ENCODE measurements at places on chromosomes 5 and 9.

- peaks cover 15% of the 10 kb centered on the region for H3K27me3 ChIP-seq
- no peaks in the 10 kb centered on the region for H3K36me3 ChIP-seq
- DNase-seq = no peak
- no peaks in the 10 kb centered on the region for H3K4me1 ChIP-seq
Observed at GRCh38 chr5:135213466-135214239, 179.6 kb upstream of the PITX1 start.

- no peak for DNase-seq
- peaks cover 9% of the 10 kb centered on the region for H3K4me1 ChIP-seq
- no peaks in the 10 kb centered on the region for H3K27me3 ChIP-seq
Observed at GRCh38 chr5:80060966-80061365, 25.8 kb downstream of the THBS4 start.

GRCh38 chr5:146703899-146704298, 174.7 kb downstream of the PPP2R2B start:
- no peaks in the 10 kb centered on the region for H3K27me3 ChIP-seq
- no peak overlapping the region for H3K4me3 ChIP-seq
- DNase-seq = no peak
- no peaks in the 10 kb centered on the region for H3K36me3 ChIP-seq
- no peak overlapping the region for H3K27ac ChIP-seq

DNA sequence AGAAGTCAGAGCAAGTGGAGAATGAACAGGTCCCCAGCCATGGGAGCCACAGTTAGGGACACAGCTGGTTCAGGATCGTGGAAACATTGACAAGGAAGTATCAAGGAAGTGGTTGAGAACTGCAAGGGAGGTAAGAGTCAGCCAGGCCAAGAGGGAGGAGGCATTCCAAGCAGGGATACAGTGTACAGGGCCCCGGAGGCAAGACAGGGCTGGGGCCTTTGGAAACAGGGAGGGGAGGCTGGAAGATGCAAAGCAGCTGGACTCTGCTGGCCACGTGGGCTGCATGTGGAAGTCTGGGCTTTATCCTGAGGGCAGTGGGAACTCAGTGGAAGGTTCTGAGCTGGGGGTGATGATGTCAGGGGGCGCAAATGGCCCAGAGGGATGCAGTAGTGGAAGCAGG, 14.2 kb downstream of the CCDC180 start:
- H3K4me1 ChIP-seq = no peaks in the 10 kb centered on the region
- DNase-seq = no peak
- peaks cover 5% of the 10 kb centered on the region for H3K36me3 ChIP-seq
- no peaks in the 10 kb centered on the region for H3K27me3 ChIP-seq

DNA sequence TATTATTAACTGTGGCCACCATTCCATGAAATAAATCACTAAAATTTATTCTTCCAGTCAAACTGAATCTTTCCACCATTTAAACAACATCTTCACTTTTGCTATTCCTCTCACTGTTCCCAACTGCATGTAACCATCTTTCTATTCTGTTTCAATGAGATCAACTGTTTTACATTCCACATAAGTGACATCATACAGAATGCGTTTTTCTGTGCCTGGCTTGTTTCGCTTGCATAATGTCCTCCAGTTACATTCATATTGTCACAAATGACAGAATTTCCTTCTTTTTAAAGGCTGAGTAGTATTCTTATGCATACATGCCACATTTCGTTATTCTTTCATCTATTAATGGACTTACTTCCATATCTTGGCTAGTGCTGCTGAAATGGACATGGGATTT, 738.2 kb downstream of the SEMA5A start:
- peaks cover 33% of the 10 kb centered on the region for H3K36me3 ChIP-seq
- H3K27me3 ChIP-seq = no peaks in the 10 kb centered on the region
- no peak overlapping the region for H3K27ac ChIP-seq
- H3K4me1 ChIP-seq = no peaks in the 10 kb centered on the region
- no peak for DNase-seq
- no peak overlapping the region for H3K4me3 ChIP-seq

- no peak overlapping the region for H3K4me3 ChIP-seq
- no peaks in the 10 kb centered on the region for H3K36me3 ChIP-seq
- H3K27me3 ChIP-seq = peaks cover 28% of the 10 kb centered on the region
- H3K4me1 ChIP-seq = no peaks in the 10 kb centered on the region
- H3K27ac ChIP-seq = no peak overlapping the region
Observed at GRCh38 chr9:119588874-119589744, 219.9 kb upstream of the BRINP1 start.

DNA sequence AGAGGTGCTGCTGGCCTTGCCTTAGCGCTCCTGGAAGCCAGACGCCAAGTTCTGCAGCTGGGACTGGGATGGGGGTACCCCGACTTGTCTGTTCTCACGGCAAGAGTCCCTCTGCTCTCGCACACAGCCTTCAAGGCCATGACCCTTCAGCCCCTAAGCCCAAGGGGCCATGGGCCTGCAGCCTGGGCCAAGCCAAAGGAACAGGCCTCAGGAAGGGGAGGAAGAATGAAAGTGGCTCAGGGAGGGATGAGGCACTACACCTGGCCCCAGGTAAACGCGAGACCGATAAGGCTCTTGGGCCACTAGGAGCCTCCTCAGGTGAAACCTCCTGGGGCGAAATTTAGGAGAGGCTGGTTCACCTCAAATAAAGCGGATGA, 3.9 kb downstream of the EBF1 start:
- H3K4me1 ChIP-seq = peaks cover 52% of the 10 kb centered on the region
- no peak for DNase-seq
- no peak overlapping the region for H3K27ac ChIP-seq
- peaks cover 78% of the 10 kb centered on the region for H3K27me3 ChIP-seq

DNA sequence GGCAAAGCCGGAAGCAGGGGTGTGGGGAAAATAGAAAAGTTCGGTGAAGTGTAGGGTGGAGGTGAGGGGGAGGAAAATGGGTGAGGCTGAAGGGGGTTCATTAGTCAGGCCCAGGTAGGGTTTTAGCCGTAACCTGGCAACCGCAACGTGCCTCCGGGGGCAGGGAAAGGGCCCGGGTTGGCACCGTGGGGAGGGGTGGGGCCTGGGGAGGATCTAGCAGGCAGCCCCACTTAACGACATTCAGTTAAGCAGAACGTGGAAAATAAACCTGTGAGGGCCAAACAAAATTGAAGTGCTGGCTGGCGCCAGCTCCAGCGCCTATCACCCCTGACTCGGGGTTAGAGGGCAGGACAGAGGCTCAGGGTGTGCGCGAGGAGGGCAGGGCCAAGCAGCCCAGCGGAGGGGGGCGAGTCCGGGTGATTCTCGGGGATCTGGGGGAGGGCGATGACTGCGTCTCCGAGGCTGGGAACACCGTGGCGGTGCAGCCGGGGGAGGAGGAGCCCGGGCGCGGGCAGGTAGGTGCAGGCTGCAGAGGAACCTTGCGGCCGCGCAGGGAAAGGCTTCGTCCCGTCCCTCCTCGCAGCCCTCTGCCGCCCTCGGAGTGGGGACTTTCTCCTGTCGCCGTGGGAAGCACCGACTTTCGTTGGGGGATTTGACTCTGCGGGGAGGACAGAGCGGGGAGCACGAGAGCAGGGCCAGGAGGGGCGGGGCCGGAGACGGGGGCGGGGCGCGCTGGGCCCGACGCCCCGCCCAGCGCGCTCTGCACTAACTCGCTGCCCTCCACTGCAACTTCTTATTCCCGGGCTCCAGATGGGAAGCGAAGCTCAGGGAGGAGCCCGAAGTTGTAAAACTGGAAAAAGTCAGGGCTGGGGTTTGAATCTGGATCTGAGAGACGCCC, 5.1 kb downstream of the RGS14 start:
- H3K27ac ChIP-seq = no peak overlapping the region
- peaks cover 9% of the 10 kb centered on the region for H3K4me1 ChIP-seq
- peaks cover 13% of the 10 kb centered on the region for H3K27me3 ChIP-seq
- peak; percentile 37 for DNase-seq

DNA sequence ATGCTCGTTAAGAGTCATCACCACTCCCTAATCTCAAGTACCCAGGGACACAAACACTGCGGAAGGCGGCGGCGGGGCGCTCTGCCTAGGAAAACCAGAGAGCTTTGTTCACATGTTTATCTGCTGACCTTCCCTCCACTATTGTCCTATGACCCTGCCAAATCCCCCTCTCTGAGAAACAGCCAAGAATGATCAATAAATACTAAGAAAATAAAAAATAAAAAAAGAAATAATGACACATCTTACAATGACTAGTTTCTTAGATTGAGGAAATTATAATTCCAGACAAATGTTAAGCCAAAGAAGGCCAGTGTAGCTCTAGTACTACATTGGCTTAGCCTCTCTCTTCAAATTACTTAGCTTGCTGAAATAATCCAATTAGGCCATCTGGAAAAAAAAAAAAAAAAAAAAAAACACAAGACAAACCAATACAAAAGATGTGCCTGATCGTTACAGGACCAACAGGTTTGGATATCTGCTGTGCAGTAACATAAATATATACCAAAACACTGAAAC, 58.0 kb downstream of the ANXA2R start:
- no peak overlapping the region for H3K27ac ChIP-seq
- peaks cover 18% of the 10 kb centered on the region for H3K27me3 ChIP-seq
- no peaks in the 10 kb centered on the region for H3K4me1 ChIP-seq
- no peak overlapping the region for H3K4me3 ChIP-seq

DNA sequence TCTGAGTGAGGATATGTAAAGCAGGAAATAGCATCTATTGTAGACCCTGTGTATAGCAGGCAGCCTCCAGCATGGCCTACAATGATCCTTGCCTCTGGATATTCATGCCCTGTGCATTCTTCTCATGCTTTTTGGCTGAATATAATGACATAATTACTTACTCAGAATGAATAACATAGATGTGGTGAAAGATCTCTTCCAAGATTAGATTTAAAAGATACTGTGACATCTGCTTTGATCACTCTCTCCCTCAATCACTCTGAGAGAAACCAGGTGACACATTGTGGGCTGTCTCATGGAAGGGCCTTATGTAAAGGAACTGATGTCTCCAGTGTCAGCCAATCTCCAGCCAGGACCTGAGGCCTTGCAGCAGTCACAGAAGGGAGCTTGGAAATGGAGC, 376.7 kb downstream of the DNAH5 start:
- no peaks in the 10 kb centered on the region for H3K4me1 ChIP-seq
- H3K27me3 ChIP-seq = peaks cover 2% of the 10 kb centered on the region
- H3K4me3 ChIP-seq = no peak overlapping the region
- H3K27ac ChIP-seq = no peak overlapping the region
- H3K36me3 ChIP-seq = no peaks in the 10 kb centered on the region
- DNase-seq = no peak

DNA sequence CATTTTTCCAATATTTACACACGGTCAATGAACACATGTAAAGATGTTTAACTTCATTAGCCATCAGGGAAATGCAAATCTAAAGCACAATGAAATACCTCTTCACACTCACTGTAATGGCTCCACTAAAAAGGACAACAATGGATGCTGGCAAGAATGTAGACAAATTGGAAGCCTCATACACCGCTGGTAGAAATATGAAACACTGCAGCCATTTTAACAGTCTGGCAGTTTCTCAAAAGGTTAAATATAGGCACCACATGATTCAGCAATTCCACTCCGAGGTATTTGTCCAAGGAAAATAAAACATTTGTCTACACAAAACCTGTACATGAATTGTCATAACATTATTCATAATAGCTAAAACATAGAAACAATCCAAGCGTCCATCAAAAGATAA, 20.0 kb downstream of the RNF145 start:
- H3K4me3 ChIP-seq = no peak overlapping the region
- peaks cover 20% of the 10 kb centered on the region for H3K36me3 ChIP-seq
- H3K27me3 ChIP-seq = no peaks in the 10 kb centered on the region
- peak overlapping the region; percentile 19 for H3K27ac ChIP-seq
- no peak for DNase-seq

GRCh38 chr9:125241000-125241862, at the start of gene HSPA5:
Gene HSPA5 (minus strand): TSS chr9:125241343. CDS start chr9:125241126, 217 bp downstream.
- peak within 1 kb of the TSS; percentile 99 for H3K4me3 ChIP-seq
- peaks cover 25% of the 10 kb centered on the region for H3K36me3 ChIP-seq
- peak within 1 kb of the TSS; percentile 98 for H3K27ac ChIP-seq
- peaks cover 4% of the 10 kb centered on the region for H3K27me3 ChIP-seq
- DNase-seq = peak; percentile 98

- H3K36me3 ChIP-seq = peaks cover 18% of the 10 kb centered on the region
- no peak overlapping the region for H3K4me3 ChIP-seq
- no peak overlapping the region for H3K27ac ChIP-seq
- peaks cover 19% of the 10 kb centered on the region for H3K4me1 ChIP-seq
- H3K27me3 ChIP-seq = no peaks in the 10 kb centered on the region
- DNase-seq = no peak
Observed at GRCh38 chr5:39025456-39025855, 48.7 kb downstream of the RICTOR start.

GRCh38 chr5:173833196-173833985, 54.8 kb upstream of the CPEB4 start:
- H3K4me3 ChIP-seq = no peak overlapping the region
- H3K27ac ChIP-seq = no peak overlapping the region
- no peak for DNase-seq

DNA sequence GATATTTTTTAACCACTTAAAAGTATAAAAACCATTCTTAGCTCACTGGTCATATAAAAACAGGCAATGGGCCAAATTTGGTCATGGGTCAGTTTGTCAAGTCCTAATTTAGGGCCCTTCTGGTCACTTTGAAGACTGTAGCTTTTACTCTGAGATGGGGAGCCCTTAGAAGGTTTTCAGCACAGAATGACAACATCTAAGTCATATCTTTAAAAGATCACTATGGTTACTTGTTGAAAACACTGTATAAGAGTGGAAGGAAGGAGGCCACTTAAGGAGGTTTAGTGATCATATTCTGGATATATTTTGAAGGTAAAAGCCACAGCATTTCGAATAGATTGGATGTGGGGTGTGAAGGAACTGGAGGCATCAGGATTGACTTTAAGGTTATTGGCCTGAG, 76.7 kb downstream of the STRBP start:
- H3K27me3 ChIP-seq = no peaks in the 10 kb centered on the region
- no peak overlapping the region for H3K4me3 ChIP-seq
- H3K4me1 ChIP-seq = no peaks in the 10 kb centered on the region
- H3K27ac ChIP-seq = no peak overlapping the region
- peaks cover 4% of the 10 kb centered on the region for H3K36me3 ChIP-seq

- no peaks in the 10 kb centered on the region for H3K27me3 ChIP-seq
- peaks cover 8% of the 10 kb centered on the region for H3K4me1 ChIP-seq
- peaks cover 3% of the 10 kb centered on the region for H3K36me3 ChIP-seq
- H3K27ac ChIP-seq = no peak overlapping the region
- DNase-seq = no peak
Observed at GRCh38 chr9:134530724-134531123, 110.9 kb upstream of the COL5A1 start.

DNA sequence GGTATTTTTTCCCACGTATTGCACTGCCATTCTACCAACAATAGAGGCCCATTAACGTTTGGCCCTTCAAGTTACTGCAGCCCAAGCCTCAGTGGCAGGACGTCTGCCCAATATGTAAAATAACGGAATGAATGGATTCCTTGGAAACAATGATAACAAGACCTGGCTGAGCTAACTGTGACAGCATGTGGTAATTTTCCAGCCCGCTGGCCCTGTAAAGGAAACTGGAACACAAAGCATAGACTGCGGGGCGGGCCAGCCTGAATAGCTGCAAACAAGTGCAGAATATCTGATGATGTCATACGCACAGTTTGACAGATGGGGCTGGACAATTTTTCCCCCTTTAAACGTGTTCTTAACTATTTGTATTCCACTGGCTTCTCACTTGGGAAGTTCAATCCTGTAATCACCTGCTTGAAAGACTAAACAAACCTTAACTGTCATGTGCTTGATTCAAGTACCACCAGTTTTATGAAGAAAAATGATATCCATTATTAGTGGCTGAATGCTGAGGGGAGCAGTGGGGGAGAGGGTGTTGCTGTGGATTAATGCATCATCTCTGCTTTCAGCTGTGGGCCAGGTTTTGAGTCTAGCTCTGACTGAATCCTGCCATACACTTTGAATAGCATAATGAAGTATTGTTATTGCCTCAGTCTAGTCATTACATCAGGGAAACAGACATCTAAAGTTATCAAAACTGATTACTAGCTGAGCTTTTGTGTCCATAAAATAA, 323.9 kb downstream of the TMEM161B start:
- H3K27ac ChIP-seq = peak overlapping the region; percentile 62
- peak; percentile 54 for DNase-seq
- no peaks in the 10 kb centered on the region for H3K36me3 ChIP-seq
- H3K4me3 ChIP-seq = peak overlapping the region; percentile 52
- H3K27me3 ChIP-seq = peaks cover 8% of the 10 kb centered on the region

All from neural crest cell (in vitro differentiated cells).